ENCODE measurements at places on chromosomes 11 and 22.

DNA sequence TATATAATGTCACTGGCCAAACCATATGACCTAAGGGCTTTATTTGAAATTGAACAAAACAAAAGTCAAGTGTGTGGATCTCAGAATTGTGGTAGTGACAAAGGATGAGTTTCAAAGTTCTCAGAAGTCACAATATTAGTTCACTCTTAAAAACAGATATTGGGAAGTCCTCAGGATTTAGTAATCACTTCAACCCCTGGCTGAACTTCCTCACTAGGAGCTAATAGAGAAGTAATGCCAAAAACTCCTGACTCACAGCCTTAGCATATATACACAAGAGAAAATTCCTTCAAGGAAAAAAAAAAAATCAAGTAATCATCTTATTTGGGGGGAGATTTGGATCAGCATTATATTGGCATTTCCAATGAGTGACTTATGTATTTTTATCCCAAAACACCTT lies 75.6 kb upstream of the APOA1 start:
- no peak for DNase-seq

- no peak for DNase-seq
These were observed 3.9 kb downstream of the FADD start for GRCh38 chr11:70206982-70207376.

DNA sequence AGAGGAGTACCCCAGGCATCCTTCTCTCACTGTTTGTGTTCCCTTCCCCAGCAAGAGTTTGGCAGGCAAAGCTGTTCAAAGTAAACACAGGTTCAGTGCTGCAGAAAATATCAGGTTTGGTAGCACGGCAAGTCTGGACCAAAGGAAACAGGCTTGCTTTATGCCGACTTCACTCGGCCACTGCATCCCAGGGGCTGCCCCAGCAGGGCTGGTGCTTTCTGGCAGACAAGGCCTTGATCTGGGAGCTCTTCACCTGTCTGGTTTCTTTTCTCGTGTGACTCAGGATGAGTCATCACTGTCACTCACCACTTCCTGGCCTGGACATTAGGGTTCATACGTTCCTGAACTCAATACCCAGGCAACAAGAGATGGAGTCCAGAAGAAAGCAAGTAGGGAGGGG lies 52.6 kb upstream of the NAV2 start:
- peak; percentile 31 for DNase-seq

DNA sequence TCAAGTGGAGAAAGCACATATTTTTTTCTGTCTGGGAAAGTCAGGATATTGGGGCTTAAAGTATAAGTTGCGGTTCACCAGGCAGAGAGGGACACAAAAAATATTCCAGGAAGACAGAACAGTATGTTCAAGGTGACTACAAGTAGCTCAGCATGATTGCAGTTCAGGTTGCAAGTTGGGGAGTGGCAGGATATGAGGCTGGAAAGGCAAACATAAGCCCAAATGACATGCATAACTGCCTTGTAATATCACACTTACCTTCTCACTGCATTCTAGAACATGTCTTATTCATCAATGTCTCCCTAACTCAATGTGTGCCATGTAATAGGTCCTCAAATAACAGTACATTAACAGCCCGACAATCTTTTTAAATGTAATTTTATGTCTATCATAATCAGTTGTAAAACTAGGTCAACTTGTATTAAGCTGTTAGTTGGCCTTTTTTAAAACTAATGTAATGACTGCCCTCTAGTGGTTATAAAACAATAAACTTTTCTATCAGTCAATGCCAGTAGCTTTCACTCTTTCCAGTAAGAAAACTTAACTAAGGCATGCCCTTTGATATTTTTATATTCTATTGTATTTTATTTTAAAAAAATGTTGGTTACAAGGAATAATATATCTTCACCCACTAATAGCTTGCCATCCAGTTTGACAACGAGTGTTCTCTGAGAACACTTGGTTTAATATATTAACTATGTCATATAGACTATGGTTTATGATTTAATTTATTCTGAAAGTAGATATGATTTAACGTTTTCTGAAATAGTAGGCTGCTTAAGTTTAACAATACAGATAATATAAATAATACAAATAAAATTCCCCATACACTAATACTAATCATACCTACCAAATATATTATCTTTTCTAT lies 39.4 kb upstream of the CFAP300 start:
- DNase-seq, result peak; percentile 45

DNA sequence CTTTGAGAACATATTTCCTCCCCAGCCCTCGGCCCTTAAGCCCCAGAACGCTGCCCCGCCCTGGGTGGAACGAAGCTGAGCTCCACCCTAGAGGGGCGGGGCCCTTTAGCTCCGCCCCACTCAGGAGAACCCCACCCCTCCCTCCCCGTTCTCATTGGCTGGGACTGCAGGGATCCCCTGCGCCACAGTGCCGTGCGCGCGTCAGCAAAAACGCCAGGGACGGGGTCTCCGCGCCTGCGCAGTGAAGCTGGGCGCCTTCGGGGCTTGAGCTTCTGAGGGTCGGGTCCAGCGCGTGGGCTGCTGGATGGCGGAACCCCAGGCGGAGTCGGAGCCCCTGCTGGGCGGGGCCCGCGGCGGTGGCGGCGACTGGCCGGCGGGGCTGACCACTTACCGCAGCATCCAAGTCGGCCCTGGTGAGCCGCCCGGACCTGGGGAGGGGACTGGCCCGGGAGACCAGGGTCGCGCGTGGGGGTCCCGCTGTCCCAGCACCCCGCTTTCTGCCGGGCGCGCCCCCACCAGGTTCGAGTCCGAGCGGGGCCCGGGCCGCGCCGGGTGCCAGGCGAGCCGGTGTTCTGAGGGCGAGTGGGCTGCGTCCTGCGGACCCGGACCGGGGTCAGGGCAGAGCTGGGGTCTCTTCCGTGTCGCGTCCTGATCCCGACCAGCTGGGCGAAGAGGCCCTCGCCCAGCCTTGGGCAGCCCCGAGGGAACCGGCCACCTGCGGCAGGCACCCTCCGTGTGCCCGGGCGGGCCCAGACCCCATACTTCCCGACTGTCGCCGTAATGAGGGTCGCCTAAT lies at the start of gene TPCN2:
TSS of gene TPCN2 (plus strand) at position 239 of the 796 bp plus-strand sequence. CDS start at position 305, 66 bp downstream.
- DNase-seq, result peak; percentile 92

- DNase-seq, result no peak
These were observed 23.7 kb downstream of the GNB1L start for GRCh38 chr22:19831016-19831415.

- DNase-seq, result no peak
These were observed 94.2 kb downstream of the PDHX start for GRCh38 chr11:35010654-35011053.

DNA sequence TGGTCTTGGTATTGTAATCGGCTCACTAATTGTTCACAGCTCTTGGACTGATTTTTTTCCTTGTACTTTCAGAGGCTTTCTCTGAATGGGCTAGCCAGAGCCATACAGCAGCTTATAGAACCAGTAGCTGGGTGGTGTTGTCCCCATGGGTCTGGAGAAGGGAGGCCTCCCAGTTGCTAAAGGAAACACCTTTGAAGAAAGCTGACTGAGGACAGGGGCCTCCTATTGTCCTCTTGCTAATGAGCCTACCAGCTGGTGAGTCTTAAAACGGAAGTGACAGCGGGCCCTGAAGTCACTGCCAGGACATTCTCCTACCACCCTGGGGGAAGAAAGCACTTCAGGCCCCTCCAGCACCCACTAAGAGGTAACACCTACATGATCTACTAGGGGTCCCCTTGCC lies 9.9 kb downstream of the FADS3 start:
- DNase-seq, result no peak

- DNase-seq, result no peak
These were observed 149.8 kb upstream of the LARGE1 start for GRCh38 chr22:34070051-34070450.

DNA sequence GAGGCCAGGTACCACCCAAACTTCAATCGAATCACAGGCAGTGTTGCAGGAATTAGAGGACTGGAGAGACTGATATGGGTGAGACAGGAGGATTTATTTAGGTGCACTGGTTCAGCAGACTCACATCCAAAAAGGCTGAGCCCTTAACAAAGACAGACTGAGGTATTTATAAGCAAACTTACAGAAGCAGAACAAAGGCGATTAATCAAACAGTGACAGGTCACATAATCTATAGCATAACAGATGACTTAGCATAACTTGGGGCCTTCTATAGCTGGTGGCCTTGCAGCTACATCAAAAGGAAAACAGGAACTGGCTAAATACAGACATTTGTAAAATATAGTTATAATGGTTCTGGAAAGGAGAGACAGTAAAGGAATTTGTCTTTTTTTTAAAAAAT lies 2.1 kb downstream of the APOBEC3B start:
- no peak for DNase-seq

DNA sequence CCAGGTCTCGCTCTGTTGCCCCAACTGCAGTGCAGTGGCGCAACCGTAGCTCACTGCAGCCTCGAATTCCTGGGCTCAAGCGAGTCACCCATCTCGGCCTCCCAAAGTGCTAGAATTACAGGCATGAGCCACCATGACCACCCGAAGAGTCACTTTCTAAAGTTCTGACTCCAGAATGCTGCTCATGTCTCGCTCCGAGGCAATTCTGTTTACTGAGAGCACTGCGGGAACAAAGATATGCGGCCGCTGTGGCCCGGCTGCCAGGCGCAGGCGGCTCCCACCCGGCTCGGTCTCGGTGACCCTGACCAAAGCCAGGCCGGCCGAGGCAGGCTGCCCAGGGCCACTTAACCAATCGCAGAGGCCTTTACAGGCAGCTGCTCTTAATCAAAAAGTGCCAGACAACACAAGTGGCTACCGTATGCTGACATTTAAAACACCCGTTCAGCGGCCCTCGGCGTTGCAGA lies 78.7 kb downstream of the PHF21B start:
- no peak for DNase-seq

DNA sequence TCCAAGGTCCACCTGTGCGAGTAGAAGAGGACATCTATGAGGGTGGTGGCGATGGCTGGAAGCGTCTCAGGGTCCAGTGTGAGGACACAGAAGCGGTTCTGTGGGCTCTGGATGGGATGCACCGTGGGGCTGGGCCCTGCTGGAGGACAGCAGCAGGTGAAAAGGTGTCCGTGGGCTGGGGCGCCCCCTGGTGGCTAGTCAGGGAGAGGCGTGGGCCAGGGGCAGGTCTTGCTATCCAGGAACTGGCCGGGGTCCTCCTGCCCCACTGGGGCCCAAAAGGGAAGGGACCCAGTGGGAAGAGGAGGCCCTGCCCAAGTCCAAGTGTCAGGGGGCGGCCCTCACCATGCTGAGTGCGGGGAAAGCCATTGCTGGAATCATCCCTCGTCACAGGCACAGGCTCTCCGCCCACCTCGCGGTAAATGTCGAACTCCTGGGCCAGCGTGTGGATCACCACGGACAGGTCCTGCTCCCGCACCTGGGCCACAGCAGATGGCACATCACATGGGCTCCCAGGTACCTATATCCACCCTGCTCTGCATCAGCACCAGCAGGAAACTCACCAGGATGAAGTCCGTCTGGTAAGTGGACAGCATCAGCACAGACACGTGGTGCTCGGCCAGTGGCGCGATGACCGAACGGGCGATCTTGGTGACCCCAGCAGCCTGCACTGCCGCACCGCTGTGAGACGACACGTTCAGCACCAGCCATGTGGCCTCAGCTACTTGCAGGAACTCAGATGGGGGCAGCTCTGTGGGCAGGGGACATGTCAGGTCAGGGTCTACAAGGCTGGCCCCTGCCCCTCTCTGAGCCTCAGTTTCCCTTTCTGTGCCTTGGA lies 2.3 kb downstream of the CASTOR1 start:
- DNase-seq, result peak; percentile 86

DNA sequence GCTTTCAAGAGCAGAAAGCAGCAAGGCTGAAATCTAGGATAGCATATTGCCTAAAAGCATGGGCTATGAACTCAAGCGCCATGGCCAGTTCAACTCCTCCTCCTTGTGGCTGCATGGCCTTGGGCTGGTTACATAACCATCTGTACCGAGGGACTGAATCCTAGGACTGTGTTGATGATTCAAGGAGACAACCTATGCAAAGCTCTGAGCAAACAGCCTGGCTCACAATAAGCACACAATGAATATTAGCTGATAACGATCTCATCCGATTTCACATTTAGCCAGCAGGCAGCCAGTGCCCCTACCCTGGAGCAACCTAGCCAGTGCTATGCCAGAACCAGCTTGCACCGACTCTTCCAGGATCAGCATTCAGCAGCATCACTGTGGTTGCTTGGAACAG lies 698.4 kb downstream of the TBC1D22A start:
- no peak for DNase-seq

- DNase-seq, result no peak
These were observed 62.6 kb downstream of the SWAP70 start for GRCh38 chr11:9726321-9727022.

GRCh38 chr22:26670459-26670858 lies 13.1 kb downstream of the MIAT start:
- no peak for DNase-seq

GRCh38 chr22:44360668-44361381 lies 48.1 kb upstream of the SHISAL1 start:
- no peak for DNase-seq

DNA sequence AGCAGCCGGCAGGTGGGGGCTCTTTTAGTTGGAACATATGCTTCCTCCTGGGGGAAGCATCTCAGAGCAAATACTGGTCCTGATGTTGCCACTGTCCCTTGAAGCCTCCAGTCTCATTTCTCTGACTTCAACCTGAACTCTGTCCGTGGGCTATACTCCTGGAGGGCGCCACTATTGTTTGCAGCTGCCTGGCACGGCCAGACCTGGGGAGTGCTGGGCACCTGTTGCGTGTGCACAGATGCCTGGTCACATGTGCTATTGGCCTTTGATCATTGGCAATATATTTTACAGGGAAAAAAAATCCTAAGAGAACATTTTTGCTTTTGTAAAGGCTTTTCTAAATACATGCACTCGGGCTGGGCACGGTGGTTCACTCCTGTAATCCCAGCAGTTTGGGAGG lies 18.2 kb downstream of the LHFPL7 start:
- DNase-seq, result no peak

GRCh38 chr11:126375726-126376125 lies 20.2 kb downstream of the ST3GAL4 start:
- DNase-seq, result no peak

GRCh38 chr11:61075891-61076290 lies 26.4 kb upstream of the CD5 start:
- DNase-seq, result no peak

GRCh38 chr11:10443152-10443551 lies 11.9 kb upstream of the AMPD3 start:
- DNase-seq, result no peak

GRCh38 chr11:128458321-128458720 lies 129.0 kb downstream of the ETS1 start:
- DNase-seq, result no peak

- no peak for DNase-seq
These were observed 361.8 kb upstream of the LUZP2 start for GRCh38 chr11:24134879-24135589.

GRCh38 chr11:8233691-8234424 lies 29.8 kb downstream of the LMO1 start:
- DNase-seq, result no peak

GRCh38 chr11:69396051-69396947 lies 85.2 kb upstream of the LINC01488 start:
- DNase-seq, result no peak

- no peak for DNase-seq
These were observed at the start of gene GP1BB for GRCh38 chr22:19723232-19723982. GP1BB (plus strand) TSS chr22:19723539; CDS start chr22:19723570, 31 bp downstream.

- no peak for DNase-seq
These were observed 17.5 kb downstream of the KCNJ5 start for GRCh38 chr11:128908391-128909246.

GRCh38 chr11:34502949-34503348 lies 10.6 kb downstream of the ELF5 start:
- no peak for DNase-seq

Data from CD4-positive, alpha-beta T cell treated with Interleukin-2 at 100 ng/mL for 4 hours (primary cell).